ENCODE measurements at places on chromosomes 5 and 9. TPM values are rescaled to one million over a fixed set of nuclear protein-coding genes. Genes with fewer than 3 reads are reported as not detected.

DNA sequence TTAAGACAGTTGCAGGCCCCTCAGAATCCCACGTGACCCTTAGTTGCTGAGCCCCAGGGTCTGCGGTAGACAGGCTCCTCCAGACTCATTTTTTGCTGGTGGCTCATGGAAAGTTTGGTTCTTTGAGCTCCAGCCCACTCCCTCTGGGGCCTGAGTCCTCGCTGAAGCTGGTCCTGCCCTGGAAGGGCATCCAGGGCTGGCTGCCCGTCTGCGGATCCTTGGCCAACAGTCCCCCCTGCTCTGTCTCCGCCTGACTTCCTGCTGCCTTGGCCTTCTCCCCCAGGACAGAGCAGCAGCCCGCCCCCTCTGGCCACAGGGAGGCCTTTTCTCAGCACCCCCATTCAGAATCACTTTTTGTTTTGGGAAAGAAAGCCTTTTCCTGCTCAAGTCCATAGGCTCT is 24.4 kb downstream of the SLC6A7 start:
- DNase-seq: peak; percentile 38

- DNase-seq: no peak
These were observed 16.2 kb downstream of the MIGA2 start for GRCh38 chr9:129052592-129052991.

Gene ELAVL2
- polyA plus RNA-seq: 0.85 TPM

Gene PRKACG
- not detected for polyA plus RNA-seq

- no peak for DNase-seq
These were observed 20.2 kb downstream of the IL7R start for GRCh38 chr5:35876922-35877321.

Gene LVRN
- polyA plus RNA-seq: 2.7 TPM

Gene INSL6
- 0.32 TPM for polyA plus RNA-seq

GRCh38 chr5:73522989-73523388 is 24.7 kb downstream of the BTF3 start:
- no peak for DNase-seq

Gene PCDHB4
- not detected for polyA plus RNA-seq
